ENCODE measurements at places on chromosomes 13 and 19.

GRCh38 chr13:75635101-75635827, 866 bp upstream of the LMO7 start:
- DNase-seq: no peak

DNA sequence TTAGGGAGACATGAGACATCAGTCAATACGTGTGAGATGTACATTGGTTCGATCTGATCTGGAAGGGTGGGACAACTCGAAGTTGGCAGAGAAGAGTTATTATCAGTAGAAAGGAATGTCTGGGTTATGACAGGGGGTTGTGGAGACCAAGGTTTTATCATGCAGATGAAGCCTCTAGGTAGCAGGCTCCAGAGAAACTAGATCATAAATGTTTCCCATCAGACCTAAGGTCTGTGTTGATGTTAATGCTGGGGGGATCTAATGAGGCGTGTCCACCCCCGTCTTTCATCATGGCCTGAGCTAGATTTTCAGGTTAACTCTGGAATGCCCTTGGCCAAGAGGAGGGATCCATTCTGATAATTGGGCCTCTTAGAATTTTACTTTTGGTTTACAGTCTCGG, 187.0 kb upstream of the KL start:
- DNase-seq: no peak

DNA sequence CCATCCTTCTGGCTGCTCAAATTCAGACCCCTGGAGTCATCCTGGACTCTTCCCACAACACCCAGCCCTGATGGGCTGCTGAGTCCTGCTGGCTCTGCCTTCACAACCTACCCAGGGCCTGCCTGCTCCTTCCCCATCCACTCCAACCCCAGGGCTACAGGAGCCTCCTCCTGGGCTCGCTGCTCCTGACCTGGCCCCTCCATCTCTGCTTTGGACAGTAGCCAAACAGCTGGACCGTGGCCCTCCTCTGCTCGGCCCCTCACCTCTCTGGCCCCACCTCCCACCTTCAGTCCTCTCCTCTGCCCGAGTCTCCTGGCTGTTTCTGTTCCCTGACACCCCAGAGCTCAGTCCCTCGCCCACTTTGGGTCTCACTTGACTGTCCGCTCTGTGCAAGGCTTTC, 66.7 kb downstream of the CEBPG start:
- no peak for DNase-seq

DNA sequence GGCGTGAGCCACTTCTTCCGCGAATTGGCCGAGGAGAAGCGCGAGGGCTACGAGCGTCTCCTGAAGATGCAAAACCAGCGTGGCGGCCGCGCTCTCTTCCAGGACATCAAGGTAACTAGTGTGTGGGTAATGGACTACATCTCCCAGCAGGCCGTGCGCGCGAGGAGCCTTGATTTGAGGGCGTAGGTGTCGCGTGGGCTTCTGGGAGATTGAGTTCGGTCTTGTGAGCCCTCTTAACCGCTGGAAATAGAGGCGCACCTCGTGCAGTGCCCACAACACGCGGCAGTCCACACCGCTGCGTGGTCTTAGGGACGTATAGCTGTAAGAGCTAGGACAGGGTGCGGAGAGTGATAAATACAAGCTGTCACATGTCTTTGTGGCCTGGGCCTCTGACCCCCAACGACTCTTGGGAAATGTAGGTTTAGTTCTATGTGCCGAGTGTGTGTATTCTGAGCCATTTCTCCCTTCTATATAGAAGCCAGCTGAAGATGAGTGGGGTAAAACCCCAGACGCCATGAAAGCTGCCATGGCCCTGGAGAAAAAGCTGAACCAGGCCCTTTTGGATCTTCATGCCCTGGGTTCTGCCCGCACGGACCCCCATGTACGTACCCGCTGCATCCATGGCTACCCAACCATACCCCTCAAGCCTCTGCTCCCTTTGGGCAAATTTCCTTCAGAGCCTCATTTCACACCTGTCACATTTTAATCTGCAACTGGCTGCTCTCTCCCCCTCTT, 864 bp downstream of the FTL start:
- DNase-seq: peak; percentile 90
